Suppressor macrophage treated with lipopolysaccharide for 1 hour (primary cell): ENCODE measurements at places on chromosomes 11 and 22.

GRCh38 chr22:48318575-48319320 lies 1508.9 kb downstream of the BRD1 start:
- no peak for DNase-seq

DNA sequence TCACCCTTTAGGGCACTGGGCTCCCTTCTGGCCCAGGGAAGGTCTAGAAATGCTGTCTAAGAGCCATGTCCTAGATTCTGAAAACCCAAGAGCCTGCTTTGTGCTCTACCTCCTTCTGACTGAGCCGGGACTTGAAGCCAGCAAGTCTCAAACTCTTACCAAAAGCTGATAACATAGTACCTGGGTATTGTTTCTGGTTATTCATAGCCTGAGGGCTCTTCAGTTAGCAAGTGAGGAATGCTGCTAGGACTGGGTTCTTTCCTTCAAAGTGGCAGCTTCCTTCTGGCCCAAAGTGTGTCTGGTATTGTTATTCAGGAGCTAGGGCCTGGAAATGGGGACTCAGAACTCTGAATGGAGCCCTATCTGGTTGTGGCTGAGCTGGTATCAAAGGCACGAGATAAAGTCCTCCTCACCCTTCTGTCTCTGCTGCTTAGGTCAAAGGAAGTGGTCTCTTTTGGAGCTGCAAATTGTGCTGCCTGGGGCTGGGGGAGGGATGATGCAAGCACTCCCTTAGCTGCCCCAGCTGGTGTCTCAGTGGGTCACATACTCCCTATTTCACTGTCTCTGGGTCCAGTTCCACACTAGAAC lies 696.0 kb upstream of the CCDC179 start:
- DNase-seq, result no peak

GRCh38 chr11:129557421-129557820 lies 181.8 kb downstream of the BARX2 start:
- DNase-seq, result no peak

DNA sequence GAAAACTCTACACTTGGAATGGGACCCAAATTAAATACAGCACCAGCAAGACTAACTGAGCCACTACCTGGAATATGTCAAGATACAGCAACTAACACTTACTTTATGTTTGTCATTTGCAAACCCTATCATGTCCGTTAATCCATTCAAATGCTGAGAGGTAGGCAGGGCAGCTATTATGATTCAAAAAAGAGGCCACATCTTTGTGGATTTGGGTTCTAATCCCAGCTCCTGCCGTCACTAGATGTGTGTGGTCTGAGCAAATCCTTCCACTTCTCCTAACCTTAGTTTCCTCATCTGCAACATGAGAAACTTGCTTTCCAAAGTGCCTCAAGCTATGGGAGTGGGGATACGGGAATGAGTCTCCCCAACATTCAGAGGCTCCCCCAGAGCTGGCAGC lies 24.2 kb downstream of the FLI1 start:
- no peak for DNase-seq

GRCh38 chr22:24566899-24567511 lies 11.2 kb downstream of the SNRPD3 start:
- no peak for DNase-seq

- no peak for DNase-seq
Measured at GRCh38 chr22:27344546-27344945, 457.0 kb downstream of the MN1 start.

DNA sequence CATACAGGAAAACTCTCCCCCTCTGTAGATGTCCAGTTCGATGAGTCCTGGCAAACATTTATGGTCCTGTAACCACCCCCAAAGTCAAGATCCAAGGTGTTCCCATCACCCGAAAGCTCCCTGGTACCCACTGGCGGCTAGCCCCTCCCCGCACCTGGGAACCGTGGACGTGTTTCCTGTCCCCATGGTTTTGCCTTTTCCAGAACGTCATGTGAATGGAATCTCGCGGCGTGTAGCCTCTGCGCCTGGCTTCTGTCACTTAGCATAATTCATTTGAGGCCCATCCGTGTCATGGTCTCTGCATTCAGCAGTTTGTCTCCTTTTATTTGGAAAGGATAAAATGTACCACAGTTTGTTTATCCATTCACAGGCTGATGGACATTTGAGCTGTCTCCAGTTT lies 106.3 kb downstream of the KCNQ1 start:
- no peak for DNase-seq

- no peak for DNase-seq
Measured at GRCh38 chr22:46908641-46909107, 146.2 kb downstream of the TBC1D22A start.

GRCh38 chr11:32615422-32615821 lies 31.8 kb downstream of the EIF3M start:
- peak; percentile 32 for DNase-seq

GRCh38 chr11:44128729-44129128 lies 33.3 kb downstream of the EXT2 start:
- DNase-seq, result no peak

- no peak for DNase-seq
Measured at GRCh38 chr11:66725647-66726046, 3.4 kb downstream of the SPTBN2 start.

- DNase-seq, result no peak
Measured at GRCh38 chr11:44324749-44325525, 15.0 kb upstream of the ALX4 start.

DNA sequence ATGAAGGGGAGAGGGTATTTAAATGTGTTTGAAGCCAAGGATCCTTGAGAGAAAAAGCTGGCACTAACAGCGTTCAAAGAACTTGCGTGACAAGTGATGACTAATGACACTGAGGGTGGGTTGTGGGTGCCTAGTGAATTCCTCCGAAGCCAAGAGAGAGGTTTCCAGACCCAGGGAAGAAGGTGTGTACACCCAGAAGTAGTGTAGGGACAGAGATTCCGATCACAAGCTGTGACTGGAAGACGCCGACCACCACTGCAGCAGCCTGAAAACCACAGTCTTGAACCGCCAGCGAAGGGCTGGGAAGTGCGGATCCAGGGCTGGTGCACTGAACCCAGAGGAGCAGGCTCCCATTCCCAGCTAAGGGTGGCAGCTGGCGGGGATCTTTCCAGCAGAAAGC lies 9.5 kb downstream of the PPARA start:
- no peak for DNase-seq

GRCh38 chr22:29912141-29912540 lies 29.2 kb downstream of the MTMR3 start:
- no peak for DNase-seq

GRCh38 chr11:19821412-19821875 lies 108.8 kb downstream of the NAV2 start:
- DNase-seq, result no peak

GRCh38 chr11:14059491-14059890 lies 97.0 kb downstream of the SPON1 start:
- DNase-seq, result peak; percentile 61

DNA sequence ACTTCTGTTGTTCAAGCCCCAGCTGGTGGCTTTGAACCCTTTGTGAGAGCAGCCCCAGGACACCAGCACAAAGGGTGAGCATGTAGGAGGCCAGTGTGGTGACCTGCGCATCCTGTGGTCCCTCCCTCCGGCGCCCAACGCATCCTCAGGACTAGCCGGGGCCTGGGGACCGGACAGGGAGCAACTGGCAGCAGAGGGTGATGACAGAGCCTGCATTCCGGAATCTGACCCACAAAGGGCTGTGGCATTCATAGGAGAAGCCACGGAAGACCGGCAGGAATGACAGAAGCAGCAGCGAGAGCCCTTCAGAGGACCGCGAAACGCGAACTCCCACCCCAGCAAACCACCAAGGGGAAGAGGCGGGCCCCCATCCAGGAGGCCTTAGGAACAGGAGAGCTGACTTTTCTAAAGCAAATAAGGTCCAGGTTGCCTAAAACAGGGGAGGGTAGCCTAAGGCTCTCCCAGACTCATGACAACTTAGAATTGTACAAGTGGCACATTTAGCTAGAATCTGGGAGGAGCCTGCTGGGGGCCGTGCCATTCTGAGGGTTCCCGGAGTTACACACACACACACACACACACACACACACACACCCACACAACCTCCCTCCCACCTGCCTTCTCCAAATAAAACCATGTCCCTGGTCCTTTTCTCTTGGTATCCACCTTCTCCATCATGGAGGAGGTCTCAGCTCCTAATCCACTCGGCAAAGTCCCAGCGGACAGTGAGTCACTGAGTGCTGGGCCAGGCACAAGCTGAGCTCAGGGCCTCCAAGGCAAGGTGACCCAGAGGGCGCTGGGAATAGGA lies 232.7 kb downstream of the CTTN start:
- no peak for DNase-seq

- no peak for DNase-seq
Measured at GRCh38 chr11:61780581-61781162, 11.7 kb downstream of the TMEM258 start.

- no peak for DNase-seq
Measured at GRCh38 chr11:64619196-64619595, 28.2 kb downstream of the SLC22A12 start.

DNA sequence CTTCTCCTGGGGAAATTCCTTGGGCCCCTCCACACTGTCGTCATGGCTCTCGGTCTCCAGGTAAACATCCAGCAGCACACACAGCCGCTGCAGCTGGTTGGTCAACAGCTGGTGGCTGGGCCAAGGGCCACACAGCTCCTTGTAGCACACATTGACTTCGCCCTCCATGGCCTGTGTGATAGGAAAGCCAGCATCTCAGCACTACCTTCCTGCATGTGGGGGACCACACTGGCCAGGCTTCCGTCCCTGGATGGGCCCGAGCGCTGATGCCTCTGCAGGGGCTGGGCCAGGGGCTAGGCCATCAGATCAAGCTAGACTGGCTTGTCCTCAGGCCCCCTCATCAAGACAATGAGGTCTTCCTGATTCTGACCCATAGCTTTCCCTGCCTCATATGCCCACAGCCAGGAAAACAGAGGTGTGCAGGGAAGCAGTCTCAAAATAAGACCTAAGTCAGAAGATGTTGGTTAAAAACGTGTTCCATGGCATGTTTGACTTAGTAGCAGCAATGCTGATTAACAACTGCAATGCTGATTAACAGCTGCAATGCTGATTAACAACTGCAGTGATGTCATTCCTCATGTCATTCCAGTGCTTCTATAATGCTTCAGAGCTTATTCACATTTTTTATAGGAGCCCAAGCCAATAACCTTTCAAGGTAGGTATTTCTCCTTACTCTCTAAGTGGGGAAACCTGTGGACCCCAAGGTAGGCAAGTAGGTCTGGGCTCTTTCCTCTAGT lies 31.3 kb downstream of the NEFH start:
- DNase-seq, result no peak

DNA sequence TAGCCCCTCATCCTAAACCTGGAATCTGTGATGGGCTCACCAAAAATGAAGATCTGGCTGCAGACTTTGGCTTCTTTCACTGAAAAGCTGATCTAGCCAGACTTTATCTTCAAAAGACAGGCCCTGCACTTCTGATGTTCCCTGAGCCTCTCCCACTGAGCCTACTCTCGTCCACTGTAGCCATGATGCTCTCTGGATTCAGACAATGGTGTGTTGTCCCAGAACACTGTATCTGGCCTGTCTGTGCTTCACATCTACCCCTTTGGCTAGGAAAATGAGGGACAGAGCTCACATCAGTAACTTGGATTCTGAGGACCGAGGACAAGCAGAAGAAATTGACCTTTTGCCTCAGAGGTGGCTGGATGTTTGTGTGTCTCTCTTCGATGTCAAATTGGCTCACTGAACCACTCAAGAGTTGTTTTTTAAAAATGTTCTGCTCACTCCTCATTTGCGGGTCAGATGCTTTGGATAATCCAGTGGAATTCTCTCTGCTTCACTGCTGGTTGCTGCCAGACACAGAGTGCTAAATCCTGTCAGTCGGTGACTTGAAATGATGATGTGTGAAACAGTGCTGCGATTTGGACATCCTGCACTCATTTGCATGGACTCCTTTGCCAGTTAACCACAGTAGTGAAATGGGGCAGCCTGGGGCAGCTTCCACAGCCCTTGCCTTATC lies 67.5 kb downstream of the ARFGAP2 start:
- no peak for DNase-seq

GRCh38 chr11:24078018-24078417 lies 418.8 kb upstream of the LUZP2 start:
- no peak for DNase-seq

DNA sequence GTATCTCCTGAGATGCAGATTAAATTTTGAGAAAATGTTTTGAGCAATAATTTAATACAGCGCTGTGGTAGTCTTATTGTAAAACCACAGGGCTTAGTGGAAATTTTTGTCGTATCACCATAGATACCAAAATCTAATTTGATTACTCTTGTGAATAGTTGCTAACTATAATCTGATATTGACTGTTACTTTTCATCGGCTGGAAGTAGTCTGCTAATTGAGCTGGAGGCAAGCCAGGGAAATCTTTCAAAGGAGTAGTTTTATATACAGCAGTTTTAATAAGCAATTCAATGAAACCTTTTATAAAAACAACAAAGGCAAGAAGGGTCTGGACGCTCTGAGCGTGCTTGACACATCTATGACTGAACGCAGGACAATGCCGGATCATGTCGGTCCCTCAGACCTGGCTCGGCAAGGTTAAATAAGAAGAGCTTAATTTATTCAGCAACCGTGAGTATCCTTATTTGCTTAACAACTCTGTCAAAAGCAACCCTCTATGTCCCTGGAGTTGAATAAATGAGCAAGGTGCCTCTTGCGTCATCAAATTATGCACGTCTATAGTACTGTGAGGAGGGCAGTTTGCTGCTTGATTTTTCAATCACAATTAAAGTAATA lies 121.2 kb downstream of the NCAM1 start:
- DNase-seq, result no peak

GRCh38 chr11:132674151-132674550 lies 858.1 kb downstream of the OPCML start:
- DNase-seq, result no peak

- no peak for DNase-seq
Measured at GRCh38 chr11:57162179-57162898, 19.4 kb upstream of the LRRC55 start.
